ENCODE measurements at places on chromosomes 2 and 18.

DNA sequence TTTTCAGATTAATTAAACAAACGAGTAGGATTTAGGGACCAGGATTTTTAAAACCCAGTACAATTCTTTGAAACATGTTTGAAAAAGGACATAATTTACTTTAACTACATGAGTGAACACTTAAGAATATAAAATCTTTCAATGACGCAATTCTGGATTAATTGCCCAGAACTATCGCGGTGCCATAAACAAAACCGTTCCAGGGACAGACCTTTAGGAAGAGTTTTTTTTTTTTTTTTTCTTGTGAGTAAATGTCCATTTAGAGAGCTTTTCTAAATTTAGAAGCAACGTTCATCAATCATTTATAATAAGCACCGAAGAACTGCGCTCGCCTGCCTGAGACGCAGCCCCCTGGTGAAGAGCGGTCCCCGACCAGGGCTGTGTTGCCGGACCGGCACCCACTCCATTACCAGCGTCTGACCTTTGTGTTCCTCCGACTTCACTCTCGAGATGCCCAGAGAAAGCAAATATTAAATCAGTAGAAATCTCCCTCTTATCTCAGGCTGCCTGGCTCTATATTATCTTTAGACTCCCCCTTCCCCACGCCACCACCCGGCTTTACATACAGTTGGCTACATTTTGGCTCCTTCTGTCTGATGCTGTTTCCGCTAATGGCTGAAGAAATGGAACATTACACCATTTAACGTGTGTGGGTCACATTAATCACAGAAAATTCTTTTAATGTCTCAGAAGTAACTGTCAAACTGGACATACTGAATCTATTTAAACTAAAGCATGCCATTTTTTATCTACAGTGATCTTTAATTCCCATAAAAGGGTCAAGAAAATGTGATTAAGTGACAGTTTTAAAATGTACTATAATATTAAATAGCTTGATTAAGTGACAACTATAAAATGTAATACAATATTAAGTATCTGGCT lies 364.0 kb upstream of the MEIS1 start:
- no peak for DNase-seq

DNA sequence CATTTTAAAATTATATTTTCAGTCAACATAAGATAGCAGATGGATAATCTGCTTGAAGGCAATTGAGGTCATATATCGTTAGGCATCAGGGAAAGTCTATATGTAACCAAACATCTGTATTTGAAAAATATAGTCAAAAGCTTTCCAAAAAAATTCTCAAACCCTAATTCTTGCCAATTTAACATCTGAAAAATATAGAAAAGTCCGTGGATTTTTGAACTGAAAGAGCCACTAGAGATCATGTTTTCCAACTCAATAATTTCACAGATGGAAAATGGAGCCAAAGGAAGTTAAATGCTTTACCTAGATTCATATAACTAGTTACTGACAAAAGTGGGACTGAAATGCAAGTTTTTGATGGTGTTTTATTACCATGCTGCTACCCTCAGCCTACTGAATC lies 185.1 kb upstream of the ZNF804A start:
- no peak for DNase-seq

DNA sequence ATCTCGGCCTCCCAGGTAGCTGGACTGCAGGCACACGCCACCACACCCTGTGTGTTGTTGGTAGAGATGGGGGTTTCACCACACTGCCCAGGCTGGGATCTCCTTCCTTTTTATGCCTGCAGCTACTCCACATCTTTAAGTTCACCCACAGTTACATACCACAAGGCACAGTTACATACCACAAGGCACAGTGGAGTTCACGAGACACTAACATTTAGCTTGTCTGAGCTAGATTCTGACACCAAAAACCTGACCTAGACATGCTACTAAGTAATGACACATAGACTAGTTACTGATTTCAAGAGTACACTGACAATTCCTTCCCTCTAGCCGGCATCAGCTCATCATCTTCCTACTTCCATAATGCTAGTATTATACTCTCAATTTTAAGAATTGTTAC lies 4.3 kb downstream of the POLR2D start:
- no peak for DNase-seq

DNA sequence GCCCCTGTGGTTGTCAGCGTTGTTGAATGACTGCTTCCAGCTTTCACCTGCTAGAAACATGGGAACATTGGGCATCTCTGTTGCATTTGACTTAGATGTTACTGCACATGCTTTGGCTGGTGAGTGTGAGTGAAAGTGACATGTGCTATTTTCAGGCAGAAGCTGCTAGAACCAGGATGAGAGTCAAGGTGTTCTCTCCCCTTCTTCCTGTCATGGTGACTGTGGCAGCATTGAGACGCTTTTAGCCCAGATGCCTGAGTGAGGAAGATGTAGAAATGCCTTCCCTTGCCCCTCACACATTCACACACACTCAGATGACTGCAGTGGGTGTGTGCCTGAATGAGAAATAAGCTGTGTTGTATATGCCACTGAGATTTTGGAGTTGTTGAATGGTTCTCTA lies 220.2 kb downstream of the PTPRM start:
- DNase-seq = no peak

DNA sequence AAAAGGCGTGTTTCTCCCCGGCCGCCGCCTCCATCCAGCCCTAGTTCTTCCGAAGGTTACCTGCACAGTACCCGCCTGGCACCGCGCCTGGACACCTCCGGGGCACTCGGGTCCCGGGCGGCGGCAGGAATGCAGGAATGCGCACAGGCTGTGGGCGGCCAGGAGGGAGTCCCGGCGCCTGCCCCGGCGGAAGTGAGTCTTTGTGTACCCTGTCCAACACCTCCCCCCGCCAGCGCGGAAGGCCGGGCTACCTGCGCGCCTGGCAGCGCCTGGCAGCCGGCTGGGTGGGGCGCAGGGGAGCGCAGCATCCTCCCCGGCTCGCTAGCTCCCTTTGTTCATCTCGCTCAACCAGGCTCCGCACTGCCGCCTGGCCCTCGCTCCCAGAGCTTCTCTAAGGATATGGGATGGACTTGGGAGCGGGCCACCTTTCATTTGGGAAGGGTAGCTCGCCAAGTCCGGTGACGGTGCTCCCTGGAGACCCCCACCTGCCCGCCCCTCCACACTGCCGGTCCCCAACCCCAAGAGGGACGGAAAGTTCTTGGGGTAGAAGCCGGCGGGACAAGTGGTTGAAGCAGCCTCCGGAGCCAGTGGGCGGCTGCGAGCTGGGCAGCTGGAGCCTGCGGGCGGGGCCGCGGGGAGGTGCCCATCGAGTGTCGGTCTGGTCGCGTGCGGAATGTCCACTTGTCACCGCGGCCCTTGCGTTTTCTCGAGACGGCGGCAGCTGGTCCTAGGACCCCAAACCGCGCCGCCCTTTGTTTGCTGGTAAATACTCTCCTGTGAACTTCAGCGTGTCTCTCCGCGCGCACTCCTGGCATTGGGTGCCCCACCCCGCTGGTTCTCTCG lies 1.2 kb upstream of the ST6GAL2 start:
- DNase-seq = peak; percentile 41

- no peak for DNase-seq
These were observed 98.1 kb upstream of the CERS6 start for GRCh38 chr2:168357797-168358472.
